Stimulated activated CD4-positive, alpha-beta T cell treated with anti-CD3 and anti-CD28 coated beads, Interleukin-12 subunit alpha, Interleukin-12 subunit beta, amount 100 ng/mL, for 4 hours (primary cell): ENCODE measurements at places on chromosomes 6 and 20.

DNA sequence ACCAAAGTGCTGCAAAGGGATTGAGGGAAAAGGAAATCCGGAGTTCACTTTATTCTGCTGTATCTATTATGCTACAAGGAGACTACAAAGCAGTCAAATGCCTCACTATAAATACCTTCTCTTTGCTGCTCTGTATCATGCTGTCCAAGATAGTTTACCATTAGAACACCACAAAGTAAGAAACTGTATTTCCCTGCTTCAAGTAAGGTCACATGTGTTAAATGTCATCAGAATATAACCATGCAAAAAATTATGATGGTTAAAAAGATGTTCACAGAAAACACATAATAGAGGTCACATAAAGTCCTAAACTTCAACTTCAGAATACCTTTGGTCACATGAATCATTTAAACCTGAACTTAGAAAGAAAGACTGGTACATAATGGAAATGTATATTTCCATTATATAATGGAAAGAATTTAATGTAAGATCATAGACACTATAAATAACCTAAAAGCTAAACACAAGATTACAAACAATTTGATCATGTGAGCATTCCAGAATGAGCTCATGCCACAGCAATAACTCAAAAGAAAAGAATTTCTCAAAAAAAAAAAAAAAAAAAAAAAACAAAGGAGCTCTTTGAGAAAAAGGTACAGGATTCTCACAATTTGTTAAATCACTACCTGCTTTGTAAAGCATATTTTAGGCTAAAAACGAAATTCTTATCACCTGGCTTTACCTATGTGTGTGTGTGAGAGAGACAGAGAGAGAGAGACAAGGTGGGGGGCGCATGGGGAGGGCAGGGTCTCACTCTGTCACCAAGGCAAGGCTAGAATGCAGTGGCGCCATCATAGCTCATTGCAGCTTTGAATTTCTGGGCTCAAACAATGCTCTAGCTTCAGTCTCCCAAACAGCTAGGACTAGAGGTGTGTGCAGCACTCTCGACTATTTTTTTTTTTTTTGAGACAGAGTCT, 58.7 kb downstream of the KIF13A start:
- DNase-seq, result no peak

DNA sequence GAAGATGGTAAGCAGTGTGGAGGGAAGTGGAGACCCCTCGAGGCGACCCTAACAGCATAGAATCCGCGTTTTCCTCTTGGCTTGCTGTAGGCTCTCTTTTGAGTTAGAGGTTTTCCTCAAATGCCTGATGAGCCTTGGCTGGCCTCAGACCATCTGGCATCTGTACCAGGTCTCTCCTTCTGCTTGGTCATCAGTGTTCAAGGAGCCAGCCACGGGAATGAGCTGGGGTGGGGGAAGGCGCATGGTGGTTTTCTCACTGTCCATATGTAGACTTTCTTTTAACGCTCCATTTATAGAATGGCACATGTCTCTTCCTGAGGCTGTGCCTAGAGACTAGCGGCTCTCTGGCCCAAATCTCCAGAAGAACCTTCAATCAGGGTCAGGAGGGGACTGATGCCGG, 8.1 kb upstream of the GUCA1A start:
- DNase-seq, result no peak

GRCh38 chr6:93889713-93890112, 470.4 kb upstream of the EPHA7 start:
- no peak for DNase-seq

DNA sequence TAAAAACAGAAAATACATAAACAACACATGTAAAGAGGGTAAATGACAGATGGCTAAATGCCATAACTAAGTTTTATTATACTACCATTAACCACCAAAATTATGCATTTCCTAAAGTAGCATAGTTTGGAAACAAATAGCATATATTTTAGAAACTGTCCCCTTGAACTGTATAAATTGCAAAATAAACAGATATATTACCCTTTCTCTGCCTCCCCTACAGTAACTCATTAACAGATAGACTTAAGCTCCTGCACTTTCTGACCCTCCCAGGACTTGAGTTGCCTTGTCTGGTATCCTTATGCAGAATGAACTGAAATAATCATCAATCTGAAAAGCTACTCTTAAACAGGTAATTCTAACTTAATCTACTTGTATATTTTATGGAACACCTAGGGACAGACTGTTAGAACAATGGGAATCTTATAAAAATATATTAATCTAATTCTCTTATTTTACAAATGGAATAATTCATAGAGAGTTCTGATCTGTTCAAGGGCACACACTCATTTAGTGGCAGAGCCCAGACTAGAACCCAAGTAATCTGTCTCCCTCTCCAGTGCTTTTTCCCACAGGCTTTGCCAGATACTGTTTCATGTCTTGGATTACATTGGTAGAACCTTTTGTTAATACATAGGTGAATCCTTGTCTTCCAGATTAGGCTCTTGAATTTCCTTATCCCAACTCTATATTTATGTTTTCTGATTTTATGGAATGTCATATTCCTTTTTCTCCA, 50.6 kb upstream of the LOC128125822 start:
- no peak for DNase-seq

- no peak for DNase-seq
Measured at GRCh38 chr6:43970068-43970912, 157.0 kb downstream of the MRPL14 start.

DNA sequence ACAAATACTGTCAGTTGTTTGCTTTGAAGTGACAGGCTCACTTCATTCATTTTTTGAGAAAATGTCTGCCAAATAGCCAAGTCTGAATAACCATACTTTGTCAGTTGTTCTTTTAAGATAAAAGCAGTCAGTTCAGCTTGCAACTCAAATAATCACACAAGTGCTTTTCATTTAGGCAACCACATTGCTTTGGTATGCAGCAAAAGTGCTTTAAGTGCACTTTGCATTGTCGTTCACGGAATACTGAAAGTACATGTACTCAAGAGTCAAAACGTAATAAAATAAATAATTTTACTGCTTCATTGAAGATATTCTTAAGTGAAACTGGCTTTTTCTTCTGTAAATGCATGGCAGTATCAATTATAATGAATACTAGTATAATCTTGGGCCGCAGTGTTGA, 107.2 kb downstream of the MMS22L start:
- DNase-seq, result no peak

GRCh38 chr20:51647674-51648570, 105.4 kb upstream of the NFATC2 start:
- no peak for DNase-seq

GRCh38 chr20:5548902-5549599, 201.2 kb upstream of the SHLD1 start:
- no peak for DNase-seq

GRCh38 chr6:124903797-124904196, 58.4 kb upstream of the RNF217 start:
- DNase-seq, result no peak

DNA sequence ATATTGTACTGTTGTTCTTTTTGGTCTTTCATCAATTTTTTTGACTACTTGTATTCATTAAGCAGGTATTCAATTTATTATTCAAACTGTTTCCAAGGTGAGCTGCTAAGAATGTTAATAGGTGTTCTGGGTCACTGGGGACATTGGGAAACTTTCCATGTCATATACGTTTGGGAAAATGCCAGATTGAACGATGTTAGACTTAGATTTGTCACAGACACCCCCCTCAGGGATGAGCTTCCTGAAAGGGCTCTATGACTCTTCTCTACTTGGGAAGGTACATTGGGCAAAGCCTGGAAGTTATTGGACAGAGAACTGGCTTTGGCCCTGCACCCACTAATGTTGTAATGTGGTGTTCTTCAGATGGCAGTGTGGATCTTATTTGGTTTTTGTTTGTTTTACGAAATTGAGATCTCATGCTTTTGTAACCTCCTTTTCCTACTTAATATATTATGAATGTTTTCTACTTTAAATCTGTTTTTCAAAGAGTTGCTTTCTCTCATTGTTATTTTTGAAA, 42.1 kb downstream of the PLCB4 start:
- DNase-seq, result no peak

DNA sequence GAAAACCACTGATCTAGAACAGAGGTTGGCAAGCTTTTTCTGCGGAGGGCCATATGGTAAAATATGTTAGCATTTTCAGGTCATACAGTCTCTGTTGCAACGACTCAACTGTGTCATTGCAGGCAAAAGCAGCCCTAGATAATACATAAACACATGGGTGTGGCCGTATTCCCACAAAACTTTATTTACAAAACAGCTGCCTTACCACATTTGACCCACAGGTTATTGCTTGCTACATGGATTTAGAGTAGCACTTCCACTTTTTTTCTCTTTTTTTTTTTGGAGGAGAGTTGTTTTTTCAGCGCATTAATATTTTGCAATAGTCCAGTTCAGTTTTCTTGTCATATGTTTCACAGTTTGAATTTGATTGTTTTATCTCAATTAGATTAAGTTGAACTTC, 2.5 kb upstream of the IGF2R start:
- no peak for DNase-seq

GRCh38 chr6:136792095-136792409, 225 bp downstream of the MAP3K5 start:
- no peak for DNase-seq

- no peak for DNase-seq
Measured at GRCh38 chr6:33787346-33787953, 1.5 kb downstream of the LEMD2 start.

DNA sequence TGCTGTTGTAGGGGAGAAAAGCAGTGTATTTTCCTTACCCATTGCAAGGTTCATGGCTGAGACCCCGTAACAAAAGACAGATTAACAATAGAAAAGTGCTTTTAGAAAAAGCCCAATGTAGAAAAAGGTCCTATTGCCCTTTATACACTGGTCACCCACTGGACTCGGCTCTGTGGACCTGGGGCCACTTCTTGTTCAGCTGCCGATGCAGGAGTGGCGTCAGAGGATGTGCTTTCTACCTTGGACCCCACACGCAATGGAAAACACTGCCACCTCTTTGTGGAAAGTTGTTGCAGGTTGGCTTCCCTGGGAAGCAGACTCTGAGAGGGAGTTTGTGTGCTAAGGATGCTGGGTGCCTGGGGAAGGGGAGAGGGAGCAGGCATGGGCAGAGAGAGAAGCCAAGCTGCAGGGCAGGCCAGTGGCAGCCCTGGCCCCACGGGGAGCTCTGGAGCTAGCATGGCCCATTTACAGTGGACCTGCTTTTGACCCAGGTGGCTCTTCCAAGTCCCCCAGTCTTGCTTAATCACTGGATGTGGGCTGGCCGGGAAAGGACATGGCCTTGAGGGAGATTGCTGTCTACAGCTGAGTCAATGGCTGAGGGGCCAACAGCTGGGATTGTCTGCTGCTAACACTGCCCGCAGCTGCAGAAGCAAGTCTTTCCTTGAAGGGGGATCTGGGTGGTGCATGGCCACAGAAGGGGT, 142.9 kb downstream of the CDC5L start:
- DNase-seq, result no peak

GRCh38 chr6:137951064-137951597, 84.1 kb downstream of the TNFAIP3 start:
- DNase-seq, result no peak

DNA sequence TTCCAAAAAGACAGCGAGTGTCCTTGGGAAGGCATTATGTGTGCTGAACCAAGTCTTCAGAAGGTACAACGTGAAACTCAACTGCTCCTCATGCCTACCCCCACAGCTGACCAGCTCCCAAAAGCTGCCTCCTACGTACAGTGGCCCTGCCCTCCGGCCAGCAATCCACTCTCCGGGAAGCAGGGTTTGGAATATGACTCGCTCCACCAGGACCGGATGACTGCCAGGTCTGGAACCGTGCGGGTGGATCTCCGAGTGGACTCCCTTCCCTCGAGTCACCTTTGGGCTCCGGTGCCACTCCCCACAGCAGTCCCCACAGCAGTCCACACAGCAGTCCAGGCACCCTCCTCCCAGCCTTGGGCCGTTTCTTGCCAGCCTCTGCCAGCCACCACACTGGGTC, 4.3 kb downstream of the ZBTB46 start:
- DNase-seq, result no peak

DNA sequence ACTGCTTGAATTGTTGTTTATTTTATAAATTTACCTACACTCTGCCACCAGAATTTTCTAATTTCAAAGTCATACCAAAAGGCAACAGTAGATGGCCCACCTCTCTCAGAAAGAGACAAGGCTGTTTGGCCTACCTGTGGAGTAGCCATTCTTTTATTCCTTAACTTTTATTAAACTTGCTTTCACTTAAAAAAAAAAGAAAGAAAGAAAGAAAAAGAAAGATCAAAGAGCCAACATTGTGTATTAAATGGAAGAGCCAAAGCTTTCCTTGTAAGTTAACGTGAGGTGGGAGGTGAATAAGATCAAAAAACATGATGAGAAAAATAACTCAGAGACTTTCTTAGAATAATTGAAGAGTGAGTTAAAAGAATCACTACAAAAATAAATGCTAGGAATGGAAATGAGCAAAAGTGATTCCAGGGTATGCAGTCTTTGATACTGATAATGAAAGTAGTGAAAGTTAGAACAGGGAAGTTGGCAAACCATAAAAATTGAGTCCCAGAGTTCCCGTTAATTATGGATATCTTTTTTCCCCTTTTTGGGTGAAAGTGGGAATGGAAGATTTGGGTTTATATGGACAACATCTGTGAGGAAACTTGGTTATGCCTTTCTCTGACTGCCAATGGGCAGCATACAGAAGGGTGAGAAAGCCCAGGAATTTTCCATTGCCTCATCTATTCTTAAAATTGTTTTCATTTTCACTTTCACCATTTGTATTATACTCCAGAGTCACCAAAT, 35.9 kb upstream of the MYB start:
- DNase-seq, result no peak

DNA sequence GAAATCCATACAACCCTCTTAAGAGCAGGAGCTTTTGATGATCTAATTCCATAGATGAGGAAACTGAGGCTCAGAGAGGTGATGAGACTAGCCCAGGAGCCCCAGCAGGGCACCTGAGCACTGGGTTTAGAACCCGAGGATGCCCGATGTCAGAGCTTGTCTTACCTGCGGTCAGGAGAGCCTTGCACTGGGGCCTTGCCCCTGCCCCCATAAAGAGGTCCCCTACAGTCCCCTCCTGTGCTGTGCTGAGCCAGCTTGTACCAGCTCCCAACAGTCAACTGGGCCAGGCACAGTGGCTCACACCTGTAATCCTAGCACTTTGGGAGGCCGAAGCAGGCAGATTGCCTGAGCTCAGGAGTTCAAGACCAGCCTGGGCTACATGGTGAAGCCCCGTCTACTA, 58.6 kb downstream of the RIPOR3 start:
- no peak for DNase-seq

- no peak for DNase-seq
Measured at GRCh38 chr6:34125939-34126338, 19.9 kb downstream of the GRM4 start.

DNA sequence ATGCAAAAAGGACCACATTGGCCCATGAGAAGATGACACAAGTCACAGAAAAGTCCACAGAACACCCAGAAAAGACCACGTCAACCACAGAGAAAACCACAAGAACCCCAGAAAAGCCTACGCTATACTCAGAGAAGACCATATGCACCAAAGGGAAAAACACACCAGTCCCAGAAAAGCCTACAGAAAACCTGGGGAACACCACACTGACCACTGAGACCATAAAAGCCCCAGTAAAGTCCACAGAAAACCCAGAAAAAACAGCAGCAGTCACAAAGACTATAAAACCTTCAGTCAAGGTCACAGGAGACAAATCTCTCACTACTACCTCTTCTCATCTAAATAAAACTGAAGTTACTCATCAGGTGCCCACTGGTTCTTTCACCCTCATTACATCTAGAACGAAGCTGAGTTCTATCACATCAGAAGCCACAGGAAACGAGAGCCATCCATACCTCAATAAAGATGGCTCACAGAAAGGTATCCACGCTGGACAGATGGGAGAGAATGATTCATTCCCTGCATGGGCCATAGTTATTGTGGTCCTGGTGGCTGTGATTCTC, 11.2 kb downstream of the MUCL3 start:
- no peak for DNase-seq

- DNase-seq, result no peak
Measured at GRCh38 chr6:2396042-2396657, 150.7 kb upstream of the GMDS start.
